ENCODE measurements at places on chromosomes 11 and 22.
A peak's percentile ranks its signal among the peaks of the same experiment; 100 is the strongest.

DNA sequence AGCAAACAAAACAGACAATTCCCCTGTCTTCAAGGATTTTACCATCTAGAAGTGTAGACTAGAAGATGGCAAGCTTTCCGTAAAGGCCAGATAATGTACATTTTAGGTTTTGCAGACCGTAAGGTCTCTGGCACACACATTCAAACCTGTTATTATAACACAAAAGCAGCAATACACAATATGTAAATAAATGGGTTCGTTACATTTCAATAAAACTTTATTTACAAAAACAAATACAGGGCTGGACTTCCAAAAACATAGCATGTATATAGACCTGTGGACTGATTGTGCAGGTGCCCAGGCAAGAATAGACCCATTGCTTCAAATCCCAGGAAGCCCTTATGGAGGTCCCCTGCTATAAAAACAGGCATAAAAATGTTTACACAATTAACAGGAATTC, 27.1 kb upstream of the MS4A6A start:
- no peak for DNase-seq

GRCh38 chr11:60777106-60777505, 8.0 kb upstream of the MS4A10 start:
- no peak for DNase-seq

DNA sequence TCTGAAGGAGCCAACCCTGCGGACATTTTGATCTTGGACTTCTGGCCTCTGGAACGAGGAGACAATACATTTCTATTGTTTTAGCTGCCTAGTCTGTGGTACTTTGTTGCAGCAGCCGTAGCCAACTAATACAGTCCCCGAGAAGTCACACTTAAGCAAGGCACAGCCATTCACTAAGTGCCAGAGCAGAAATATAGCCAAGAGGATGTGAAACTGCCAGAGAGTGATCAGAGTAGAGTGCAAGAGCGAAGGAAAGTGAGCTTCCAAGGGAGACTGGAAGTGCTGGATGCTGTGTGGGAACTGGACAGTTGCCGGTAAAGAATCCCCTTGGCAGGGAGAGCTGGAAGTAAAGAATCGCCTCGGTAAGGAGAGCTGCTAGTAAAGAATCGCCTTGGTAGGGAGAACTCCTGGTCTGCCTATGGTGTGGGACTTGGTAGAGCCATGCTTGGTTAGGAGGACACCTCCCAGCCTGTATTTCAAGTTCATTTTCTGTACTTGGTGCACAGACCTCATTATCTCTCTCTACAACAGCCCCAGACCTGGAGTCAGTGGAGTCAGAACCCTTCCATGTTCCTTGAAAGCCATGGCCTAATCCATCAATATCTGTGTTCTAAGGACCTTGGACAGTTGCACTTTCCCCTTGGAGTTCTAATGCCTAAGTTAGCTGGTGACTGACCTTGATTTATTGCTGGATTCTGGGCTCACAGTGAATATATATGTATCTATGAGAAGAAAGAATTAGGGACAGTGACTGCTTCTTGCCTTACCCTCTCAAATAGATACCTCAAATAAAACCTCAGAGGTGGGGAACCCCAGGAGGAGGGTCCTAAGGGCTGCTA, 162.1 kb downstream of the LDLRAD3 start:
- no peak for DNase-seq

DNA sequence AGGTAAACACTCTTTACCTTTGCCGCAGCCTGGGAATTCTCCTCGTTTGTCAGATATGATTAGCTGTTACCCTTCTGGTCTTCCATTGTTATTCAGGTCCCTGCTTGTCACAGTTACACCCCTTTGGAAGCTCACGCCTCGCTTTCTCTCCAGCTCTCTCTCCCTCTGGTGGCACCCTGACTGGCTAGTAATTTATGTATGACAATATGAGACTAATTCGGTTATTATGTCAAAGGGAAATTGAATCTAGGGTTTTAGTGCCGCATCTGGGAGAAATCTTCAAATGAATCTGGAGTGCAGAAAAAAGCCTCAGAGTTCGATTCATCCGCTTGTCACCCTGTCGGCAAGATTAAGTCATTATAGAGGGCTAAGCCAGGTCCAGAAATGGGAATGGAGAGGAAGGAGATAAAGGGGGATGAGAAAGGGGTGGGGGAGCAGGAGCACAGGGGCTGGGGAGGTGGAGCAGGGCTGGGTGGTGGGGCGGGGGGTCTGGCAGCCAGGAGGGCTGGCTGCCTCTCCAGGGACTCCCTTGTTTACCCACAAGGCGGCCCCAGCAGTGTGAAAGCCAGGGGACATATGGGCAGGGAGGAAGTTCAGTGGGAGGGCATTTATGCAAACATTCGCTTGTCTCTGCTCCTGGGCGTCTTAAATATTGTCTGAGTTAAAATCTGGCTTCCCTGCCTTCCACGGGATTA, 179.0 kb upstream of the NECTIN1 start:
- DNase-seq, result no peak

- DNase-seq, result no peak
Measured at GRCh38 chr11:32602657-32603415, 19.2 kb downstream of the EIF3M start.

DNA sequence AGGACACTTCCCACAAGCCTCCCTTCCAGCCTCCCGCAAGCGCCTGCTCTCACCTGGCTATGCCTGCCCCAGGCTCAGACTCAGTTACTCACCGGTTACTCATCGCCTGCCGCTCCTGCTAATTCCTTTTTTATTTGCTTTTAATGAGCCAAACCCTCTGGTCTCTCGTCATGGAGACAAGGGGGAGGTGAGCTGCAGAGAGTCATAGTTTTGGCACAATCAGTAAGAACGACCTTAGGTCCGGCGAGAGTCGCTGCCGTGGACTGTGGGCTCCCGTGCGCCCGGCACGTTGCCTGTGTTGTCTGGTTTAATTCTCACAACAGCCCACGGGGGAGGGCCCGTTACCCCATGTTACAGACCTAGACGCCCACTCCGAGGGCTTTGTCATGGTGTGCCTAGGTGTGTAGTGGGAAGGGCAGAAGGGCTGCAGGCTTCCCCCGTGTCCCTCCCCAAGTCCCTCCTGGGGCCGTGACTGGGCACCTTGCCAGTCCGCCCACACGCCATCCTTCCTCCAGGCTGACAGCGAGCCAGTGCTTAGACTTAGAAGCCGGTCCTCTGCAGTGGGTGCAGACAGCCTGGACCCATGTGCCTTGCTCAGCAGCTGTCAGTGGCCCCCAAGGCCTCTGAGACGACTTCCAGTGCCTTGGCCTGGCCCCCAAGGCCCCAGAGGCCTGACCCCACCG, 42.2 kb downstream of the WNT7B start:
- no peak for DNase-seq

DNA sequence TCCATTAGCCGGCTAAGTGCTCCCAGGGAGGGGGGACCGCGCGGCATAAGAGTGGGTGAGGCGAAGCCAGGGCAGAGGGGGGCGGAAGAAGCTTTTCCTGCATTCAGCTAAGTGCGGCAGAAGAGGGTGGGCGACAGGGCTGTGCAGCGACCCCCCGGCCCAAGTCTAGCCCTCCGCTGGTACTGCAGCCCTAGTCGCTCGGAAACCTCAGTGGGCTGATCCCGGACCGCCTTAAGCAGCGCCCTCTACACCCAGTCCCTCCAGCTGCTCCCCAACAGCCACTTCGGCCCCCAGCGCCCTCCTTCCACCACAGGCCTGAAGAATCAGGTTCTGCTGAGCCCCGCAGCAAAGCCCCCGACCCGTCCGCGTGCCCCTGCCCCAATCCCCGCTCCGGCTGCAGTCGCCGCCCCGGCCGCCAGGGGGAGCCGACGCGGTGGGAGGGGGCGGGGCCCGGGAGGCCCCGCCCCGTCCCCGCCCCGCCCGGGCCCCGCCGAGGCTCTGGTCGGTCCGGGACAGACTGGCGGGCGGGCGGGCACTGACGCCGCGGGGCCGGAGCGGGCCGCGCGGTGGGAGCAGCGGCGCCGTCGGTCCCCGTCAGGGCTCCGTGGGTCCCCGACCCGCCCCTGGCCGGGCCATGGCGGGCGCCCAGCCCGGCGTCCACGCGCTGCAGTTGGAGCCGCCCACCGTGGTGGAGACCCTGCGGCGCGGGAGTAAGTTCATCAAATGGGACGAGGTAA, at the start of gene PLCB3:
TSS of gene PLCB3 (plus strand) at position 515 of the 737 bp plus-strand sequence. CDS start at position 635, 120 bp downstream.
- peak; percentile 65 for DNase-seq

- DNase-seq, result no peak
Measured at GRCh38 chr22:36816636-36817524, at the start of gene PVALB. Gene PVALB (minus strand): TSS chr22:36817035. CDS start chr22:36817005, 30 bp downstream.

DNA sequence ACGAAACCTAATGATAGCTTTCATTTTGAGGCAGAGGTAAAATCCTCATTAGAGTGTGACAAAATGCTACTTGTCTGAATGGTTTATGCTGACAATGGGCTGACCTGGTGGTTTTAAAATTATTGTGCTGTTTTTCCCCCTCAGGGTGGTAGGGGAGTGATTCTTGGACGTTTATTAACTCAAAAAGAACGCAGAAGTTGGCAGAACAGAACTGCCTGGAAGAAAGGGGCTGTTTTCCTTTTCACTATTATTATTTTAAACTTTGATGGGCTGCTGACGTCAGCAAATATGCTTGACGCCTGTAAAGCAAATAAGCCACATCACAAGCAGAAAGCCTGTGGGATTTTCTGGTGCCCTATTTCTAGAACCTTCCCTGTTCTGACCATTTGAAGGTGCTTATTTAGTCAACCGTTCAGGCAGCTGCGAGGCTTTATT, 4.0 kb downstream of the RASSF10 start:
- DNase-seq, result no peak

DNA sequence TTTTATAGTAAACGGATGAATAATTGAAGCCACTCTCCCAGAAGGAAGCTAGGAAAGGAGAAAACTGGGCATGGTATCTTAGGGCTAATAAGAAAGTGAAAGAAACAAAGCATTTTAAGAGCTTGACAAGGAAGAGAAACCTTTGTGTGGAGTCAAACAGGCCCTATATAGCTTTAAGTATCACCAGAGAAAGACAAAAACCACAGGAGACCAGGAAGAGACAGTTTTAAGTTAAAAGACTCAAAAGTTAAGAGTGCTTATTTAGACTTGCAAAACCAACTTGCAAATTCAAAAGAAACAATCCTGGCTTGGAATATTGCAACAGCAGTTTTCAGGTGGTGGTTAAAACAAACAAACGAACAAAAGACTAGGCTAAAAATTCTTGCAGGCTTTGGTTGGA, 3.4 kb downstream of the PAK1 start:
- DNase-seq, result no peak

GRCh38 chr11:111684251-111684650, 81.9 kb downstream of the PPP2R1B start:
- no peak for DNase-seq

GRCh38 chr22:47291565-47292495, 529.4 kb downstream of the TBC1D22A start:
- DNase-seq, result no peak

All from activated effector memory CD4-positive, alpha-beta T cell treated with Interleukin-2 at 50 U/mL for 16 hours (primary cell).